ENCODE measurements at places on chromosomes 1 and 21.

GRCh38 chr1:203765029-203765837 lies at the start of gene LAX1:
TSS of gene LAX1 (plus strand) at chr1:203765183. CDS start at chr1:203765566, 383 bp downstream.
- DNase-seq: no peak

DNA sequence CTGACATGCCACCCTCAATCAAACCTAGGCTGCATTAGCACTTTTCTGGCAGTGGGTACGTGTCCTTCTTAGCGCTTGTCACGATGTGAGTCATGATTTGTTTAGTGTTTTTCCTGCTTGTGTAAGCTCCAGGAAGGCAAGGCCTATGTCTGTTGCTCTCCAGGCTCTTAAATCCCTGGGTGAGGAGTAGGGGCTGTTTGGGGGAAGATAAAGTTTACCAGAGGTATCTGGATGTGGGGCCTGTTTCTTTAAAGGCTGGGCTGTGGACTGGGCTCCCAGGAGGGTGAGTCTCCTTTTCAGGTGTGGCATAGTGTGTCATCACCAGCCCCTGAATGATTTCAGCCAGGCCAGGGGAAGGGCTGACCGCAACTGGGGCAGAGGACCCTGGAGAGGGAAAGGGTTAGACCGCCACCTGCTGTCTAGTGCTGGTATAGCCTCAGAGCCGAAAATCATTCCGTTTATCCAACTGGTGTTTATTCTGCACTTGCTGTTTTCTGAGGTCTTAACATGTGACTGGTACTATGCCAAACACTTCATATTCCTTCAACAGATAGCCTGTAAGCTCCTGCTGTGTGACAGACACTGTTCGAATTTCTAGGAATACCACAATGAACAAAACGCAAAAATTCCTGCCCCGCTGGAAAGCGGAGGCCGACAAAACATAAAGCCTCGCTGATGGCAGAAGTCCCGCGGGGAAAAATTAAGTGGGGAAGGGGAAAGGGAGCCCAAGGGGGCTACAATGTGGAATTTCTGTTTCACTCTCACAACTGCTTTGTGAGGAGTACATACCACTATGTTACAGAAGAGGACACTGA lies 9.7 kb downstream of the SERINC2 start:
- DNase-seq: peak; percentile 83

DNA sequence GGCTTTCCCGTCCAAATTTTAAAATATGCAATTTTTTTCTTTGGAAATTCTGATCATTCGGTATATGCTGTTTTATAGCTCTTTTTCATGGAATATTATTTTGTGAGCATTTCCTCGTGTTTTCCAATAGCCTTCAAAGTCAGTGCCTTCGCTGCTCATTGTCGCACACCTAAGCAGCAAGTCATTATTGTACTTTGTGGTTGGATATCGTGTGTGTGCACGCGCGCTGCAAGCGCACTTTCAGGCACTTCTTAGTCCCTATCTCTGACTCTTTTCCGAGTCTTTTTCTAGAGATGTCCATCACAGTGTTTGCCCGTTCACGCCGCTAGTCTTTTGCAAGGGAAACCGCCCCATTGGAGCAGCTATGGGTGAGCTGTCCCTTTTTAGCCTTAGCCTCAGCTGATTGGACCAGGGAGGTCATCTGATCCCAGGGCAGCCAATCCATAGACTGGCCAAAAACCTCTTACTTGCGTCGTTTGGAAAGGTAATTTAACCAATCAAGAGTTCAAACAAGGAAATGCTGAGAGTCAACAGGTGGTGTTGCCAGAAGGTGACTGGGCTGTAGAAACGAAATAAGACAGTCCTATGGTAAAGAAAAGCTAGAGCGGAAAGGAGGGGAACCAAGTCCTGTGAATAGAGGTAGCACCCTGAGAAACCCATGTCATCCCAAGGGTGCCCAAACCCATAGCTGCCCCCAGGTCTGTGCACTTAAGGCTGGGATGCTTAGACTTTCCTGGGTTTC lies 710 bp upstream of the HYI start:
- peak; percentile 73 for DNase-seq

GRCh38 chr1:21852282-21853130 lies 40.4 kb downstream of the LDLRAD2 start:
- DNase-seq: no peak

- DNase-seq: no peak
These were observed 16.1 kb downstream of the ENSA start for GRCh38 chr1:150613061-150613920.

DNA sequence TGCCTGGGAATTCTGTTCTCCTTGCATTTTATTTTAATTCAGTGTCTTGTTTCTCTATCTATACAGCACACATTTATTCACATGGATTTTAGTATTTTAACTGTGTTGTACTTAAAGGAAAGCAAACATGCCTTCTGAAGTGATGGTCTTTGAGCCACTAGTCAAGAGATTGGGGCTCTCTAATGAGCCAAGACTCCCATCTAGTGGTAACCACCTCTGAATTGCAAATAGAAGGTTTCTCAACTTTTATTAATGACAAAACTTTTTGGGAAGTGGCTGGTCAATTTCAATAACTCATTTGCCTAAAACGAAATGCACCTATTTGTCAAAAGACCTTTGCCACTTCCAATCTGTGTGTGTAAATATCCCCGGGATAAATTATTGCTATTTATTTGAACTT lies 199.6 kb downstream of the LTN1 start:
- DNase-seq: no peak

DNA sequence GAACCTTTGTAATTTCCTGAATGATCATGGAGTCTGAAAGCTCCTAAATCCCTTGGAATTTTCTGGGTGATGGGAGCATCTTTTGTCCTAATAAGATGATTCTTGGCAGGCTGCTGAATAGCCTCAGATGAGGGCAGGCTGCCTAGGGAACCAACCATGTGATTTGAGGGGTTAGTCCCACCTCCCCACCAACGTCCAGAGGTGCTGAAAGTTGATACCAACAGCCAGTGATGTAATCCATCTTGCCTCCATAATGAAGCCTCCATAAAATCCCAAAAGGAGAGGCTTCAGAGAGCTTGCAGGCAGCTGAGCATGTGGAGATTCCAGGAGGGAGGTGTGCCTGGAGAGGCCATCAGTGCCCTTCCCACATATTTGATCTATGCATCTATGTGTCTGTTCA lies 43.7 kb downstream of the GTF2B start:
- DNase-seq: no peak

DNA sequence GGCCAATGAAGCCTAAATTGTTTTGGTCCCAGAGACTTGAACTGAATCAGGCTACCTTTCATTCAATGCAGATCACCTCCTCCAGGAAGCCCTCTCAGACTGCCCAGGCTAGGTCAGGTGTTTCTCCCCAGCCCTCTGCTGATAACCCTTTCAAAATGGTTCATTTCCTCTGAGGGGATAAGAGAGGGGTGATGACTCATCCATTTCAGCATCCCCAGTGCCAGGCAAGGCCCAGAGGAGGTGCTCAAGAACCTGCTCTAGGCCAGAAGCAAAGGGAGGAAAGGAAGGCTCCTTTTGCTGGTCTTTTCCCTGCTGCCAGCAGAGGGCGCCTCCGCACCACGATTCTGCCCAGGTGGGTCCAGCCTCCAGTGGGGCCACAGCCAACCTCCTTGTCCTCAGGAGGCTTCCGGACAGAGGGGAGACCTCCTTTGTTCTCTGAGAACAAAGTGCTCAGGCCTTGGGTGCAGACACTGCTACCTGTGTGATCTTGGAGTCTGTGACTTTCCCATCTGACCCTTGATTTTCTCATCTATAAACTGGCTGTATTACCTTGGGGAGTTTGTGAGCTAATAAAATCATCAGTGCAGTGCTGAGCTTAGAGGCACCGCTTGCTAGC lies 45.3 kb upstream of the ARHGEF10L start:
- peak; percentile 91 for DNase-seq

- no peak for DNase-seq
These were observed 77.5 kb downstream of the SPSB1 start for GRCh38 chr1:9369964-9370788.

- no peak for DNase-seq
These were observed 1.9 kb downstream of the C1orf162 start for GRCh38 chr1:111475701-111476100.

GRCh38 chr1:178055779-178056471 lies 38.0 kb upstream of the RASAL2 start:
- DNase-seq: no peak

GRCh38 chr1:7587108-7587772 lies 183.9 kb upstream of the VAMP3 start:
- no peak for DNase-seq

DNA sequence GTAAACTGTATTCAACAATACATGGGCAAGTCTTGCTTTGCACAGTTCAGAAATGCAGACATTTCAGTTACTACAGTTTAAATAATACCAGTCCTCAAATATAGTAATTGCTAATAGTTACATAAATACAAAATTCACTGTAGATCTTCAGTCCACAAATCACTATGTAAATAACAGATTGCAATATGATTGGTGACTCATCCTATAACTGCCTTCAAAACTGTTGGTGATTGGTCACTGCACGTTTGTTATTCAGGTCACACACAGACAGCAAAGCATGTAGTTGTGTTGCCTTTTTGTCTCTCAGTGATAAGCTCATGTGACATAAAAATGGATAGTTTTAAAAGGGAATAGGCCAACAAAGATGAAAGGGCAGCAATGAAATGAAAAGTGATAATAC lies 186.5 kb upstream of the CTTNBP2NL start:
- DNase-seq: no peak

GRCh38 chr1:158951956-158952355 lies 20.6 kb downstream of the PYHIN1 start:
- DNase-seq: peak; percentile 41

DNA sequence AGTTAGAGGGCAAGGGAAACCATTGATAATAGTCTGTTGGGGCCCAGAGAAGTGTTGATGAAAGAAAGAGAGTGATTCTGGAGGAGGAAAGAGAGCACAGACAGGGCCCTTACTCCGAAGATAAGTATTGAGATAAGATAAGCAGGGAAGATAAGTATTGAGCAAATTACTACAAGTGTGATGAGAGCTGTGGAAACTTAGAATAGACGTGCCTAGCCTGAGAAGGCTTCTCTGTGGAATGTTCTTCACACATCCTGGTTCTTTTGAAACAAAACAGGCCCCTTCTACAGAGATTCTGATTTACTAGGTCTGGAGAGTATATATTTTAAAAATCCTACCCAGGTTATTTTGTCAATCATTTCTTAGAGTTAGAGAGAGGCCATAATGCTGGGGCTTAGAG lies 26.4 kb downstream of the FNBP1L start:
- no peak for DNase-seq

DNA sequence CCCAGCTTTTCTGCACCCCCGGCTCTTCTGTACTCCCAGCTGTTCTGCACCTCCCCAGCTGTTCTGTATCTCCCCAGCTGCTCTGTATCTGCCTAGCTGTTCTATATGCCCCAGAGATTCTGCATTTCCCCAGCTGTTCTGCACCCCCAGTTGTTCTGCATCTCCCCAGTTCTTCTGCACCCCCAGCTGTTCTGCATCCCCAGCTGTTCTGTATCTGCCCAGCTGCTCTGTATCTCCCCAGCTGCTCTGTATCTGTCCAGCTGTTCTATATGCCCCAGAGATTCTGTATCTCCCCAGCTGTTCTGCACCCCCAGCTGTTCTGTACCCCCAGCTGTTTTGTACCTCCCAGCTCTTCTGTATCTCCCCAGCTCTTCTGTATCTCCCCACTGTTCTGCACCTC lies 41.1 kb downstream of the UMODL1 start:
- no peak for DNase-seq

GRCh38 chr21:45857761-45858160 lies 123.8 kb upstream of the COL6A1 start:
- no peak for DNase-seq

- DNase-seq: no peak
These were observed 25.4 kb upstream of the PARP1 start for GRCh38 chr1:226433341-226433720.

DNA sequence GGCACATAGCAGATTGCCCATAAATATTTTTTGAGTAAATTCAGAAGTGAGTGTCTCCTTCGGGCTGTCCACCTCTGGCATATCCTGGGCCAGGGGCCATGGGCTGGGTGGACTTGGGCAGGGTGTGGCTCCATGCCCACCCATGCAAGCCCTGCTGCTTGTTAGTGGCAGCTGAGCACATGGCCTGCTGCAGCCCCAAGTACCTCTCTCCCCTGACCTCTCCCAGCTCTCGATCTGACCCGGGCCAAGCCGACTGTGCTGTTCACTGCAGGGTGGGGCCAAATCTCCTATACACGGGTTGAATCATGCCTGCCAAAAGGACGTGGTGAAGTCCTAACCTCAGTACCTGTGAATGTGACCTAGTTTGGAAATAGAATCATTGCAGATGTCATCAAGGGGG lies 132.5 kb upstream of the C1orf174 start:
- DNase-seq: no peak

GRCh38 chr21:15272591-15272990 lies 207.8 kb upstream of the NRIP1 start:
- no peak for DNase-seq

DNA sequence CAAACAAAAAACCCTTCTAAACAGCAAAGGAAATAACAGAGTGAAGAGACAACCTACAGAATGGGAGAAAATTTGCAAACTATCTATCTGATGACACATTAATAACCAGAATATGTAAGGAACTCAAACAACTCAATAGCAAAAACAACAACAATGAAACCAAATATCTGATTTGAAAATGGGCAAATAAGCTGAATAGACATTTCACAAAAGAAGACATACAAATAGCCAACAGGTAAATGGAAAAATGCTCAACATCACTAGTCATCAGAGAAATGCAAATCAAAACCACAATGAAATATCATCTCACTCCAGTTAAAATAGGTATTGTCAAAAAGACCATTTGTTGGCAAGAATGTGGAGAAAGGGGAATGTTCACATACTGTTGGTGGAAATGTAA lies 57.6 kb upstream of the RC3H1 start:
- no peak for DNase-seq

- DNase-seq: no peak
These were observed 25.6 kb downstream of the UBE2T start for GRCh38 chr1:202316186-202316585.

- DNase-seq: no peak
These were observed 278.8 kb downstream of the AMY1C start for GRCh38 chr1:104028416-104029035.

- peak; percentile 100 for DNase-seq
These were observed at the start of gene AKIRIN1 for GRCh38 chr1:38990738-38991637. TSS of gene AKIRIN1 (plus strand) at chr1:38991276. CDS start at chr1:38991381, 105 bp downstream.

DNA sequence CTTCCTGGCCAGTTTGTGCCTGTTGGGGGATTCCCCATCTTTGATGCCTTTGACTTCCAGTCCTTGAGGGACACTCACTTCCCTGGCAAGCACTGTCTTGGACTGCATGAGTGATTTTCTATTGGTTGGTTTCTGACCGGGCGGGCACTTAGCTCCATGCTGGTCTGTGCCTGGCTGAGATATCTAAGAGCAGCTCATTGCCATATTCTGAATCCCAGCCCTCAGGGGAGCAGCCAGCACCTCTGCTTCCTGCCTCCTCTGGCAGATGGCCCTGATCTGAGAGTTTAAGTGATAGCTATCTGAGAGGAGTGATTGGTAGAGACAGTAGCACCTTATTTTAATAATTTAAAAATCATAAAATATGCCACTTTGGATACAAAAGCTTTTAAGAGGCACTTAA lies 52.5 kb downstream of the DISC1 start:
- DNase-seq: no peak

GRCh38 chr1:201016211-201016651 lies 7.3 kb downstream of the KIF21B start:
- no peak for DNase-seq
